ENCODE measurements at places on chromosomes 5 and 9. TPM values are rescaled to one million over a fixed set of nuclear protein-coding genes. Genes with fewer than 3 reads are reported as not detected.

MYORG gene
- 0.77 TPM for polyA plus RNA-seq

CDX1 gene
- 0.44 TPM for polyA plus RNA-seq

ANKRD34B gene
- not detected for polyA plus RNA-seq

PCDHGB6 gene
- polyA plus RNA-seq: 7.0 TPM

PDE6A gene
- polyA plus RNA-seq: 0.68 TPM

ECM2 gene
- 91.4 TPM for polyA plus RNA-seq

EIF4E1B gene
- 0.61 TPM for polyA plus RNA-seq

TRIM36 gene
- 1.5 TPM for polyA plus RNA-seq

ROR2 gene
- 11.4 TPM for polyA plus RNA-seq

RAB14 gene
- 96.6 TPM for polyA plus RNA-seq

SLC4A9 gene
- polyA plus RNA-seq: not detected

CDH6 gene
- polyA plus RNA-seq: 7.0 TPM

C1QTNF3 gene
- polyA plus RNA-seq: 17.9 TPM

CDO1 gene
- polyA plus RNA-seq: 27.3 TPM

SLC46A2 gene
- 0.04 TPM for polyA plus RNA-seq

IER5L gene
- polyA plus RNA-seq: 2.5 TPM

C5orf15 gene
- 46.0 TPM for polyA plus RNA-seq

IL13 gene
- not detected for polyA plus RNA-seq

CCDC192 gene
- polyA plus RNA-seq: 0.91 TPM

ZNF366 gene
- polyA plus RNA-seq: 1.4 TPM

DBN1 gene
- polyA plus RNA-seq: 18.4 TPM

PCDHB12 gene
- 2.8 TPM for polyA plus RNA-seq

SPATA31A3 gene
- not detected for polyA plus RNA-seq

MEGF9 gene
- polyA plus RNA-seq: 9.9 TPM

LCN2 gene
- polyA plus RNA-seq: 0.46 TPM

RASGRF2 gene
- polyA plus RNA-seq: 8.6 TPM

PCDHA8 gene
- not detected for polyA plus RNA-seq

GARIN3 gene
- polyA plus RNA-seq: not detected

FABP6 gene
- polyA plus RNA-seq: 4.5 TPM

OSMR gene
- 47.9 TPM for polyA plus RNA-seq

OTP gene
- polyA plus RNA-seq: not detected

WNK2 gene
- 1.0 TPM for polyA plus RNA-seq

Measured in ovary (tissue), 10 donors.